A172 (cell line): ENCODE measurements at places on chromosomes 2 and 18. TPM values are rescaled to one million over a fixed set of nuclear protein-coding genes. Genes with fewer than 3 reads are reported as not detected.

- DNase-seq: no peak
These were observed 11.0 kb upstream of the ANKRD29 start for GRCh38 chr18:23673725-23674124.

GRCh38 chr2:205527801-205528200, 154.5 kb upstream of the NRP2 start:
- DNase-seq: peak; percentile 15

DNA sequence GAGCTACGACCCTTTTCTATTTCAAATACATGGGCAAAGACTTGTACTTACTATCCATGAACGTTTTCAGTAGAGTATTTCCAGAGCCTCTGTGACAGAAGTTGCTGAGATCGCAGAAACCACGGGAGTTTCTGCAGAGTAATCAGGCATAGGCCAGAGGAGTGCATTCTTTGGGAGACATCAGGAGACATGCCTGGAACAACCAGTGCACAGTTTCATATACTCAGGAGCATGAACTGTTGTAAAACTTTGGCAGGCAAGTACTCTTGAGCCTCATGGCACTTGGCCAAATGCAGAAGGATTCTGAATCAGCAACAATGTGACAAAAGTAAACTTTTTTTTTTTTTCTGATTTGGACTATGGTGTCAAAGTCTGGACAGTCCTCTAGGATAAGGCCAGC, 307.1 kb downstream of the GRB14 start:
- DNase-seq: peak; percentile 13

The CETN1 gene
- not detected in 2 replicates for total RNA-seq

The G6PC2 gene
- not detected in 2 replicates for total RNA-seq
